ENCODE measurements at places on chromosomes 5 and 9. TPM values are rescaled to one million over a fixed set of nuclear protein-coding genes. Genes with fewer than 3 reads are reported as not detected.

Gene HTR1A
- total RNA-seq = not detected

Gene ZNF454
- 3.6 TPM for total RNA-seq

Gene CCNJL
- 3.3 TPM for total RNA-seq

Gene BSPRY
- total RNA-seq = not detected

Gene CENPP
- 4.7 TPM for total RNA-seq

Gene FOXD4
- under 0.01 TPM for total RNA-seq

Gene ARL10
- 23.8 TPM for total RNA-seq

Gene PCDHA10
- total RNA-seq = 0.23 TPM

Gene IL13
- not detected for total RNA-seq

Gene GLRA1
- not detected for total RNA-seq

Gene SV2C
- total RNA-seq = not detected

Gene UBLCP1
- 25.7 TPM for total RNA-seq

Gene GARIN3
- total RNA-seq = not detected

Gene ADAMTS2
- 113 TPM for total RNA-seq

Gene GDF9
- total RNA-seq = 0.09 TPM

Gene OR2V1
- not detected for total RNA-seq

Gene GCNT4
- 0.23 TPM for total RNA-seq

Gene SLC9A3
- 0.65 TPM for total RNA-seq

Gene LCNL1
- 0.88 TPM for total RNA-seq

Gene OGN
- total RNA-seq = 0.59 TPM

Gene FLT4
- total RNA-seq = 0.46 TPM

Gene CARTPT
- total RNA-seq = not detected

Gene CLIC3
- 3.3 TPM for total RNA-seq

Gene NEUROG1
- not detected for total RNA-seq

Gene ORM2
- total RNA-seq = not detected

Gene BHMT2
- 1.2 TPM for total RNA-seq

Gene CATSPER3
- total RNA-seq = not detected

Gene SPINK7
- not detected for total RNA-seq

Gene RNF130
- total RNA-seq = 26.4 TPM

Gene UBE2D2
- 52.9 TPM for total RNA-seq

Gene LCN2
- total RNA-seq = not detected

Gene TMC1
- total RNA-seq = 0.28 TPM

Gene TMEM215
- total RNA-seq = not detected

Gene TAS2R1
- total RNA-seq = not detected

Gene IFNA13
- total RNA-seq = not detected

Gene MRPS30
- total RNA-seq = 51.0 TPM

Gene PPIP5K2
- 46.9 TPM for total RNA-seq

Gene ABLIM3
- total RNA-seq = 4.2 TPM

Gene CARD9
- 1.8 TPM for total RNA-seq

Gene OTULIN
- 23.8 TPM for total RNA-seq

Gene OR1J2
- not detected for total RNA-seq

Gene ANKRD33B
- total RNA-seq = 2.4 TPM

Gene PPP3R2
- not detected for total RNA-seq

Gene CHSY3
- 43.7 TPM for total RNA-seq

Gene GABRA6
- total RNA-seq = not detected

Gene FAXDC2
- 4.2 TPM for total RNA-seq

Gene FBXO10
- total RNA-seq = 22.9 TPM

Gene S100Z
- not detected for total RNA-seq

Gene EGFL7
- total RNA-seq = 33.6 TPM

Gene CCDC192
- not detected for total RNA-seq

Gene ROR2
- 20.5 TPM for total RNA-seq
